Metanephros (tissue), 2 donors: ENCODE measurements at places on chromosomes 7 and 10. TPM values are rescaled to one million over a fixed set of nuclear protein-coding genes. Genes with fewer than 3 reads are reported as not detected.

Gene SEC61G
- 78.5 TPM for total RNA-seq

Gene RBM20
- total RNA-seq: 5.4 TPM

Gene TAS2R5
- 5.3 TPM for total RNA-seq

Gene NEUROG3
- not detected for total RNA-seq

Gene CPA1
- 1.9 TPM for total RNA-seq

Gene ANKRD7
- total RNA-seq: 2.5 TPM

Gene AGR2
- 26.9 TPM for total RNA-seq
